Activated CD4-positive, CD25-positive, alpha-beta regulatory T cell (primary cell): ENCODE measurements at places on chromosomes 4 and X.

GRCh38 chr4:8155660-8156421 is 2.8 kb downstream of the ABLIM2 start:
- no peak for DNase-seq

DNA sequence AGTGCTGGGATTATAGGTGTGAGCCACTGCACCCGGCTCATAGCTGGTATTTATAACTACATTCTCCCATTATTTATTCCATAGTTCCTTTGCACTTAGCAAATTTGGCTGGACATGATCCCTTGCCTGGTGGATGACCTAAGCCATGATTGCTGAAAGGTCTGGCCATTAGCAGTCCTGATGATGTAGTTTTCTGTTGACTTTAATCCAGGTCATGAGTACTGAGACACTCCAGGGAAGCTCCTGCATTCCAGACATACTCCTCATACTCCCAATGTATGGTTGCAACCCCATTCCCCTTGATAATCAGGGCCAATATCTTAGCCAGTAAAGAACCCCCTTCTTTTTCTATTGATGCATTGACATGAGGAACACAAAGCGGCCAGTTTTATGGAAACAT is 24.4 kb upstream of the MGST2 start:
- no peak for DNase-seq

GRCh38 chrX:154020536-154021115 is 924 bp upstream of the IRAK1 start:
- no peak for DNase-seq

DNA sequence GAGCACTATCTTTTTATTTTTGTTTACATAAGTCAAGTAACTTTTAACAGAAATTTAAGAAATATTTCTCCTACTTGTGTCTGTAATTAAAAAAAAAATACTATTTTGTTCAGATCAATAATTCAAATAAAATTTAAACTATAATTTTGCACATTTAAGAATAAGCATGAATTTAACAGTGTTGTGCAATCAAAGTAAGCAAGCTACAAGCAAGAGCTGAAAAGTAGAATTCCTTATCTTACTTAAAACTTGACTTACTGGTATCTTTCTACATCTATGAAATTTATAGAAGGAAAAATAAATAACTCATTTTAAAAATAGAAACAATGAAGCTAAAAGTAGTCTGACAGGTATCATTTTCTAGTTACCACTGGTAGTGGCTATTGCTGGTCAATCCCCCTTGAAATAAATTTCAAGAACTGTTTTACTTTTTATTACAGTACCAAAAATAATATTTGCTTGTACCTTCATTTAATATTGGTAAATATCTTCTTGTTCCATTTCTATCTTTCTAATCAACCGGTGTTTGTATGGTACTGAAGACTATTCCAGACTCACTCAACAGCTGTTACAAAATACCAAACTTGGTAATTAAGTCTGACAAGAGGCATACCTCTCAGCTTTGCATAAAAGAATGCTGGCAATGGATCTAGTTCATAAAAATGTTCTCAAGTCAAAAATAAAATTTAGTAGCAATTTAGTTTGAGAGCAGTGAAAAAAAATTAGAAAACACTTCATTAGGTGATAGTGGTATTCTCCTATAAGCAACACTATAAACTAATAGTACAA is 62.2 kb downstream of the NOCT start:
- DNase-seq, result no peak

- no peak for DNase-seq
Observed at GRCh38 chr4:127162741-127163140, 470.0 kb upstream of the INTU start.

DNA sequence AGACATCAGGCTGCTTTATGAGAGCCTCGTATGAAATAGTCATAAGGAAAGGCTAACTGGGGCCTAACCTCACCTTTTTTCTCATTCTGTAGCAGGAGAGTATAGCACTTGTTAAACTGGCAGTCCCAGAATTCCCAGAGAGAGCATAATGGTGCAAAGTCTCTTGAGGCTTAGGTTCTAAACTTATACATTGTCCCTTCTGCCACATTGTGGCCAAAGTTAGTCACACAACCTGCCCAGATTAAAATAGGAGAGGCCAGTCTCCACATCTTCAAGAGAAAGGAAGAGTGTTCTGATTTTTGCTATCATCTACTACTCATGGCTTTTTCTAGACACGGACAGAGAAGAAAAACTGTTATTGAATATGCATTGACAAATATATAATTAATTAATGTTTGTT is 1588.9 kb upstream of the PCDH7 start:
- no peak for DNase-seq

DNA sequence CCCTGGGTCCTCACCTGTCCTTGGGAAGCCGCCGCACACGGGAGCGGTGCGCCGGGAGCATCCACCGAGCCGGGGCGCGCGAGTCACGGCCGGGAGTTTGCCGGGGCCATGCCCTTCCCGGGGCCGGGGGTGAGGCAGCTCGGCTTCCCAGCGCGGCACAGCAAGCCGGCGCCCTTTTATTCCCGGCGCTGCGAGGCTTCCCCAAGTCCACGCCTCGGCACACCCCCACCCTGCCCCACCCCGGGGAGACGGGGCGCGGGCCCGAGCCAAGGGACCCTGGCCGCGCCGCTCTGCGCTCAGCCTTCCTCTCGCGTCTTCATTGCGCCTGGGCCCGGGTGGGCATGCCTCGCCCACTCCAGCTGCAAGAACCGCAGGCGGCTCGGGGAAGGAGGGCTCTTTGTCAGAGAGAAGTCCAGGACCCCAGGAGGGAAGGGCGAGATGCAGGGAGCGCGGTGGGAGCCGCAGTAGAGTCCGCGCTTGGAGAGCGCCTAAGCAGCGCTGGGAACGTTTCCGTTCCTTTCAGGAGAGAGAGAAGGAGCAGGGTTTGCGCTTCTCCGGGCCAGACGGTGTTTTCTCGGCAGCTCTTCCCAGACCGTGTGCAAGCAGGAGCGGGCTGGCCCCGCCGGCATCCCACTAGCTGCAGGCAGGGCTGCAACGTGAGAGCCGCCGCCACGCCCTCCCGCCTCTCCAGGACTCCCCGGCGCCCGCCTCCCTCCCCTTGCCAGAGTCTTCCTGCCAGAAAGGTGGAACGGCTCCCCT is at the start of gene MXRA5:
MXRA5 (minus strand) TSS at position 152 of the 759 bp plus-strand sequence. CDS start 2,819 bp downstream, outside the sequence.
- DNase-seq, result no peak

DNA sequence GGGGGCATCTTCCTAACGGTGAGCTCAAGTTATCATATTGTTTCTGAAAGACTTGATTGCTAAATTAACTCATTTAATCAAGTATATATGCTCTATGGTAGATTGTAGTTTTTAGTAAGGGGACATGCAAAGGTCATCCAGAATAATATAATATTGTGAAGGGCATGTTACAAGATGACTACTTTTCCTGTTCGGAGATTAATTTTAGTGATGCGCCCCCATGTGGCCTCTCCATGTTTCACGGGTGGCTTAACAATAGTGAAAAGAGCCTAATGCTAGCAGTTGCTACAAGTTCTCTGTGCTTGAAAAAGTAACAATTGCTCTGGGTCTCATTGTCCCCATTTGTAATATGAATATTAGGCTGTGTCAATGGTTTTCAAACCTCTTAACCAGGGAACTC is 12.2 kb downstream of the SMPX start:
- DNase-seq, result peak; percentile 1

- DNase-seq, result no peak
Observed at GRCh38 chr4:22607382-22607781, 85.4 kb upstream of the GBA3 start.

DNA sequence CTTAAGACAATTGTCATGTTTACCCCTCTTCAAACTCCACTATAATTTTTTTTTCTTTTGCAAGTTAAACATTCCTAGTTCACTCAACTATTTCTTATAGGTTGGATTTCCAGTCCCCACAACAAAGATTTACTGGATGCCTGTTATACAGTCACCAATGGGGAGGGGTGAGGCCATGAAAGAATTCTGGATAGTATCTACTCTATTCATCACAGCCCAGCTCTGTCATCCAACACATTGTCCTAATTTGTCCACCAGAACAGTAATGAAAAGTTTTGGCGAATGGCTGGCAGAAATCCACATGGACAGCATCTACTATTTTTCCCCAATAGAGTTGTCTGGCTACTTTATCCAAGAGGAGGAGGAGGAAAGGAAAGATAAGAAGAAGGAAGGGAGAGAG is 192.7 kb upstream of the S100G start:
- DNase-seq, result no peak

- DNase-seq, result no peak
Observed at GRCh38 chr4:16694173-16694883, 204.1 kb downstream of the LDB2 start.

GRCh38 chr4:58587856-58588255 is 1477.7 kb upstream of the IGFBP7 start:
- DNase-seq, result no peak
